ENCODE measurements at places on chromosomes 3 and 15.

DNA sequence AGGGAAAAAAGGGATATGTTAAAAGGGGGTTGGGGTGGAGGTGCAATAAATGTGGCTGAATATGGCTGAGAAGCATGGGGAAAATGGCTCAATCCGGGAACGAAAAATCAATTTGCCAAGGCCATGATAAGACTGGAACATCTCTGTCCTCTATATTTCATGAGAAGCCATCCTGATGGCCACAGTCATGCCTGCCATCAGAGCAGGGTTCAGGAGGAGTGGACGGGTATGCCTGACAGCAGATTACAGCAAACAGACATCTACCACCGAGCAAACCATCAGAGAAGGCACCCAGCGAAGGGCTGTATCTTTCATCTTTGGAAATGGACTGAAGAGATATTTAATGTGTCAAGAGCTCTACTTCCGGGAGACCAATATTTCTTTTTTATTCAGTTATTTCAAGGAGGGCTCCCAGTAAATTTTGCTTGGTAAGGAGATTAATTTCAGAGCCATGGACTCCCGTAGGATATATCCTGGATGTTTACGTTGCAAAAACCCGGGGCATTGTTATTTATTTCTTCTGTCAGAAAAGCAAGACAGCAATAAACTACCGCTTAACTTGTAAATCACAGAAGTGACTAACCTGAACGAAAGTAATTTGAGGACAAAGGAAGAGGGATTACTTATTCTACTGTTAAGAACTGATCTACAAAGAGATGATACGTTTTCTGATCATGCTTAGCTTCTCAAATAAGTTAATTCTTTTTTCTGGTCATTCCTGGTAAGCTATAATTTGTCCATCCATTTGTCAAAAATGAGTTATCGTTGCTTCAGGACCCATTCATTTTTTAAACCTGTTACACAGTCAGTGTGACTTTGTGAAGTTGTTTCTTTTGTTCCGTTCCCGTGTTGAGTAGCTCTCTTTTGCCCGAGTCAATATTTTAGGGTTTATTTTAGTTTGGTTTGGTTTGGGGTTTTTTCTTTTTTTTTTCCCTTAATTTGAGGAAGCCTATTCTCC is 80.6 kb upstream of the CHD2 start:
- no peak for DNase-seq
- H3K27ac ChIP-seq: peak overlapping the region; percentile 91
- peak overlapping the region; percentile 62 for H3K4me3 ChIP-seq

- H3K36me3 ChIP-seq: no peaks in the 10 kb centered on the region
- no peak overlapping the region for H3K4me3 ChIP-seq
- no peaks in the 10 kb centered on the region for H3K4me1 ChIP-seq
- DNase-seq: no peak
- no peak overlapping the region for H3K27ac ChIP-seq
- no peaks in the 10 kb centered on the region for H3K27me3 ChIP-seq
These were observed 22.9 kb upstream of the CFAP20DC start for GRCh38 chr3:59072681-59073080.

GRCh38 chr3:65783117-65783516 is 255.6 kb downstream of the MAGI1 start:
- no peak overlapping the region for H3K27ac ChIP-seq
- DNase-seq: no peak
- H3K27me3 ChIP-seq: no peaks in the 10 kb centered on the region
- H3K4me1 ChIP-seq: no peaks in the 10 kb centered on the region
- H3K36me3 ChIP-seq: no peaks in the 10 kb centered on the region

DNA sequence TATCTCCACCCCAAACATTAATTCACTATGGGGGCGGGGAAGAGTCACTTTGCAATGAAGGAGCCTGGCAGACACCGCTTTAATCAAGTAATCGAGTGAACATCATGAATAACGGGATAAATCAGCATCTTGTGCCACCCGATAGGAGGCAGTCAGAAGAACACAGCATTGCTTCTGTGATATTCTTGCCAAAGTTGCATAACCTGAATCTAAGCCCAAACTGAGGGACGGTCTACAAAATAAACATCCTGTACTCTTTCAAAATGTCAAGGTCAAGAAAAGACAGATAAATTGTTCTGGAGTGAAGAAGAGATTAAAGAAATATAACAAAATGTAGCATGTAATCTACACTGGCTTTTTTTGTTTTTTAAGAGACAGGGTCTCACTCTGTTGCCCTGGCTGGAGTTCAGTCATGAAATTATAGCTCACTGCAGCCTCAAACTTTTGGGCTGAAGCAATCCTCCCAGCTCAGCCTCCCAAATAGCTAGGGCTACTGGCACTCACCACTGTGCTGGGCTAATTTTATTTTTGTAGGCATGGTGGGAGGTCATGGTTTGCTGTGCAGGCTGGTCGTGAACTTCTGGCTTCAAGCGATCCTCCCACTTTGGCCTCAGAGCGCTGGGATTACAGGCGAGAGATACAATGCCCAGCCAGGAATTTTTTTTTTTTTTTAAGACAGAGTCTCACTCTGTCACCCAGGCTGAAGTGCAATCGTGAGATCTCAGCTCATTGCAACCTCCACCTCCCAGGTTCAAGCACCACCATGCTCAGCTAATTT is 20.1 kb upstream of the VWA5B2 start:
- no peak overlapping the region for H3K4me3 ChIP-seq
- no peaks in the 10 kb centered on the region for H3K27me3 ChIP-seq
- H3K36me3 ChIP-seq: no peaks in the 10 kb centered on the region

- no peak for DNase-seq
- no peak overlapping the region for H3K27ac ChIP-seq
- no peaks in the 10 kb centered on the region for H3K4me1 ChIP-seq
- no peak overlapping the region for H3K4me3 ChIP-seq
- no peaks in the 10 kb centered on the region for H3K27me3 ChIP-seq
These were observed 1061.2 kb downstream of the FHIT start for GRCh38 chr3:60190073-60190472.

- no peaks in the 10 kb centered on the region for H3K27me3 ChIP-seq
- H3K4me3 ChIP-seq: no peak overlapping the region
- no peaks in the 10 kb centered on the region for H3K36me3 ChIP-seq
These were observed 94.7 kb downstream of the TBL1XR1 start for GRCh38 chr3:177102553-177102952.

DNA sequence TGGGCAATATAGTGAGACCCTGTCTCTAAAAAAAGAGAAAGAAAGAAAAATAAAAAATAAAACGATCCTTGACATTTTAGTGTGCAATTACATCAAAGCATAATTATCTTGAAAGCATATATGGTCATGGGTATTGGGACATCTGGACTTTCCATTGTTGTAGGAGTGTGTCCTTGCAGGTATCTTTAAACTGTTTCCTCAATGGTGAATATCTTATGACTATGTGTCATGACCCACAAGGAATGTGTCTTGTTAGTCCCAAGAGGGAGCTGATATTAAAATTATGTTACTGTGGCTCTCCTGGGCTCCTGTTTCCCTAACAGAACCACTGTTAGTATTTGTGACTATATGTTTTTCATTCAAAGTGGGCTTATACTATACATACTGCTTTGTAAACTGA is 26.6 kb downstream of the EIF1B start:
- H3K4me3 ChIP-seq: no peak overlapping the region
- no peak overlapping the region for H3K27ac ChIP-seq

GRCh38 chr15:52292780-52293392 is 2.7 kb downstream of the MYO5C start:
- no peak overlapping the region for H3K4me3 ChIP-seq
- peaks cover 29% of the 10 kb centered on the region for H3K4me1 ChIP-seq
- peak overlapping the region; percentile 50 for H3K27ac ChIP-seq
- H3K27me3 ChIP-seq: no peaks in the 10 kb centered on the region
- no peak for DNase-seq
- no peaks in the 10 kb centered on the region for H3K36me3 ChIP-seq
